Stimulated activated CD4-positive, alpha-beta T cell treated with anti-CD3 and anti-CD28 coated beads, Interleukin-15, amount 100 ng/mL, for 24 hours (primary cell): ENCODE measurements at places on chromosomes 12 and 14.

DNA sequence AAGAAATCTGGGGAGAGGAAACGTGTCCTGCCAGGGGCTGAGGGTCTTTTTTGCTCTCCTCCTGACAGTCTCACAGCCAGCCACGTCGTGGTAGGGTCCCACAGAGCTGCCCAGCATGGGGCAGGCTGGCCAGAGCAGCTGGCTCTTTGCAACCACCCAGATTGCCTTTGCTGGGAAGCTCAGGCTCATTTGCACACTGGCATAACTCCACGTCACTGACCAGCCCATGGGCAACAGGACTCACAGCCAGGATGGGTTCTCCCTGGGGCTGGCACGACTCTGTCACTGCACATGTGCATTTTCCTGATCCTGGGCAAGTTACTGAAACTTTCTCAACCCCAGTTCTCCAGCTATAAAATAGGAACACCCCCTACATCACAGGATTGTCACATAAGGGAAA, 242.2 kb downstream of the DPF3 start:
- no peak for DNase-seq

DNA sequence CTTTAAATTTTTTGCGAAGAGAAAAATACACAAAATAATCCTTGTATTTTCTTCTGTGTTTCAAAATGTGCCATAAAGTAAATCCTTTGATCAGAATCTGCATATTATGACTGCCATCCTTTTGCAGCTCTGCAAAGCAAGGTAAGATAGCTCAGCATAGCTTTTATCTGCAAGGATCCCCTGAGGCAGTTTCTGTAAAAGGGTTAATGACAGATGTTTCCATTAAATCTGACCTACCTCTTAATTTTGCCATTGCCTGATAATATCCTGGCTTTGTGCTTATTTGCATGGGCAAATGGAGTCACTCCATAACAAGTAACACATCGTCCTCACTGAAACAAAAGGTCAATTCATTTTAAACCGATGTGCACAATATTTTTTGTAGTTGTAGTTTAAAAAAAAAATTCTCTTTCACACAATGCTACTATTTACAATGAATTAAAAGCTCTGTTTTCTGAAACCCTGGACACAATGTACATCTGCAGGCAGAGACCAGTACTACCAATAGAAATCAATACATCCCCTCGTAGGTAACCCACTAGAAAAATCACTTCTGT, 108.5 kb upstream of the SOX5 start:
- no peak for DNase-seq

DNA sequence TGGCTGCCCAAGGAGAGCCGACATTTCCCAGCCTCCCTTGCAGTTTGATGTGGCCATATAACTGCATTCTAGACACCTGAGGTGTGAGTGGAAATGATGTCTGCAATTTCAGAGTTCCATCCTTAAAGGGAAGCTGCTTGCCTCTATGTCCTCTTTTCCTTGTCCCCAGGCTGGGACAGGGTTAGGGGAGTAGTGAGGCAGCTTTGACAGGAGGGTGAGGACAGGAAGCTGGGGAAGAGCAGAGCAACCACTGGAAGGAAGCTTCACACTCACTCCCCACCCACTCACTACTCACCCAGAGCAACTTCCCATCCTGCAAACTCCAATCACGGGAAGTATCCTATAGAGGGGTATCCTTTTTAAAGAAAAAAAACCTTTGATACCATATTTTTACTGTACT, 28.9 kb upstream of the LTA4H start:
- DNase-seq: no peak

GRCh38 chr14:70995671-70996070, 88.4 kb downstream of the PCNX1 start:
- no peak for DNase-seq

GRCh38 chr12:52354200-52354599, 13.1 kb downstream of the KRT85 start:
- no peak for DNase-seq
